ENCODE measurements at places on chromosomes 7 and 10.
A peak's percentile ranks its signal among the peaks of the same experiment; 100 is the strongest.

- no peak for DNase-seq
Observed at GRCh38 chr10:96250349-96250748, 21.0 kb downstream of the BLNK start.

DNA sequence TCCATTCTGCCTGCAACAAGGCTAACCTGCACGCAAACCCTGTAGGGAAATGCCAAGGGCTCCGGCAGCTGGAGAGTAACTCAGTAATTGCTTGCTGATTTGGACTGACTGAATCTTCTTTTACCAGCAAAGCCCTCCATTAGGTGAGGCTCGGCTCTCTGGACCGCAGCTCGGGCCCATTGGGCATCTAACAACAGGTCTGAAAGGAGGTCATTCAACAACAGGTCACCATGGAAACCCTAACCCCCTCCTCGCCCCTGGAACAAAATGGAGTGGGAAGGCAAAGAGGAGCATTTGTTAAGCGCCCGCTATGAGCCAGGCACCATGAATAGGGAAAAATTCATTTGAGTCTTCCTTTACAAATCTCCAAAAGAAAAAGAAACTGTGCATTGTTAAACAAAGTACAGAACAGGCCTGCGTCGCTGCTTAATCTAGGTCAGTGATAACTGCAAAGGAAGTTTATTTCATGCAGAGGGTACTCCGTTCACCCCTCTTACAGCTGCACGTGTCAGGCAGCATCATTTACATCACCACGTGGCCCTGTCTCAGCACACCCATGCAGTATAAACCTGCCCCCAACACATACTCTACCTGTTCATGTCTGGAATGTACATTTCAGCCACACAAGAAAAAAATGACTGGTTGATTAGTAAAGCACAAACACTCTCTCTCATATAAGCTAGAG lies 248.8 kb upstream of the NEBL start:
- DNase-seq, result no peak

DNA sequence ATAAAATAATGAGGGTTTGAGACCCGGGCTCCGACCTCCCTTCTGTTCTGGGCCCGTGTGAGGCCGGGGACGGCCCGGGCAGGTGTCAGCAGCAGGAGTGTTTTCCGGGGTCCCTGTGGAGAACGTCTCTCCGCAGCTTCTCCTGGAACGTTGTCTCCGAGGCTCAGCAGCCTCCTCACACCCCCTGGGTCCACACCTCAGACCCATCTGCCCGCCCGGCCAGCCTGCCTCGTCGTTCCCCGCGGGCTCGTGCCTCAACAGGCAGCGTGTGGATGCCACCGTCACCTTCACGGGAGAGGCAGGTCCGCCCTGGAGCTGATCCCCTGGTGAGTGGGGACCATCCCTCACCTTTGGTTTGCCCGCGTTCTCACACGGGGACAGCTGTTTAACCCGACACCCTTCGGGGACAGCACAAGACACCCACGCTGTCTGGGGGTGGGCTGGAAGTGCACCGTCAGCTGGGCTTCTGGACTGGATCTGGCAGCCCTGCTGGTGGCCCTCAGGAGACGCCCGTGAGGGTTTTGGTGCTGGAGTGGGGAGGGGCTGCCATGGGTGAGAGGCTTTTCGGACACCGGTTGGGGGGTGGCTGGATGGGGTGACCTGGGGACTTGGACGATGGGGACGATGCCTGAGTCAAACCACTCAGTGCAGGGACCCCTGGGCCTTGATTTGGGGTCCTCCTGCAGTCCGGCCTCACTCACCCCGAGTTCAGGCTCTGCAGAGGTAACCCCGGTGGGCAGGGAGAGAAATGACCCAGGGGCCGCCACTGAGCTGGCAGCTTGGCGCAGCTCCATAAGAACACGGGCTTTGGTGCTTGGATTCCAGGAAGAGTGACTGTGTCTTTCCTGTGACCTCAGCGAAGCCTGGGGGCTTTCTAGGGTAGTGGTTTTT lies 131.7 kb downstream of the DNAJB6 start:
- DNase-seq, result no peak

GRCh38 chr7:118059209-118059608 lies 124.8 kb upstream of the LSM8 start:
- peak; percentile 1 for DNase-seq

DNA sequence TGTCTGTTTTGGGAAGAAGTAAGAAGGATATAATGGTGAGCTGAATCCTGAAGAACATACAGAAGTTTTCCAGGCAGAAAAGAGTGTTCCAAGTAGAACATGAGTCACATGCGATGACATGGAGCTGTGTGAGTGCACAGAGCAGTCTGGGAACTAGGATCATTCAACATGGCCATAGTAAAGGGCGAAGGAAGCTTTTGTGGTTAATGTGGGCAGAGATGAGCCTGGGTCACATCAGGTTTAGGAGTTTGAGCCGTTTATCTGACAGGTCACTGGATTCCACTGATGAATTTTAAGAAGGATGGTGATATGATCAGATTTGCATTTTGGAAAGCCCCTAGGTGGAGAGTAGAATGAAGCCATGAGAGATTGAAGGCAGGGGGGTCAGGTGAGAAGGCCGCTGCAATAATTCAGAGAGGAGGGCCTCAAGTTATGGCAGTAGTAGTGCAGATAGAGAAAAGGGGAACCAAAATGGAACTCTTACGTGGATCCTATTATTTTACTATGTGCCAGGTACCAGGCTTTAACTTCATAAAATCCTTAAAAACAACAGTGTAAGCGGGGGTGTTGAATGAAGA lies 171.3 kb downstream of the RNLS start:
- peak; percentile 22 for DNase-seq

GRCh38 chr10:102791754-102792395 lies 45.3 kb downstream of the CYP17A1 start:
- no peak for DNase-seq

DNA sequence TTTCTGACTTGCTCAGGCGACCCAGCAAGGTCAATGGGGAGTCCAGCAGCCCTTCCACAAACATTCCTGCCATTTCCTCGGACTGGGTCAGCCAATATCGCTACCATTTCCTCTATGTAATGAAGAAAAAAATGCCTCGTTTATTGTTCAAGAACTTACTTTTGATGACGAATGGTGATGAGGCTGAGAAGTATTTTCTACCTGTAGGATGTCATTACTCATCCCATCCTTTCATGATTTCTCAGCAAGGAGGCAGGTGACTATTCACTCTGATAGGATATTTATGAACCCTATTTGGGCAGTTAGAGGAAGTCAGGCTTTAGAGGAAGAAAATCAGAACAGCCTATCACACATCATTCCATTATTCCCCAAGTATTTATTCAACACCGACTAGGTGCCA lies 178.6 kb downstream of the FANK1 start:
- DNase-seq, result no peak

GRCh38 chr7:37208528-37208927 lies 240.1 kb downstream of the ELMO1 start:
- peak; percentile 78 for DNase-seq

DNA sequence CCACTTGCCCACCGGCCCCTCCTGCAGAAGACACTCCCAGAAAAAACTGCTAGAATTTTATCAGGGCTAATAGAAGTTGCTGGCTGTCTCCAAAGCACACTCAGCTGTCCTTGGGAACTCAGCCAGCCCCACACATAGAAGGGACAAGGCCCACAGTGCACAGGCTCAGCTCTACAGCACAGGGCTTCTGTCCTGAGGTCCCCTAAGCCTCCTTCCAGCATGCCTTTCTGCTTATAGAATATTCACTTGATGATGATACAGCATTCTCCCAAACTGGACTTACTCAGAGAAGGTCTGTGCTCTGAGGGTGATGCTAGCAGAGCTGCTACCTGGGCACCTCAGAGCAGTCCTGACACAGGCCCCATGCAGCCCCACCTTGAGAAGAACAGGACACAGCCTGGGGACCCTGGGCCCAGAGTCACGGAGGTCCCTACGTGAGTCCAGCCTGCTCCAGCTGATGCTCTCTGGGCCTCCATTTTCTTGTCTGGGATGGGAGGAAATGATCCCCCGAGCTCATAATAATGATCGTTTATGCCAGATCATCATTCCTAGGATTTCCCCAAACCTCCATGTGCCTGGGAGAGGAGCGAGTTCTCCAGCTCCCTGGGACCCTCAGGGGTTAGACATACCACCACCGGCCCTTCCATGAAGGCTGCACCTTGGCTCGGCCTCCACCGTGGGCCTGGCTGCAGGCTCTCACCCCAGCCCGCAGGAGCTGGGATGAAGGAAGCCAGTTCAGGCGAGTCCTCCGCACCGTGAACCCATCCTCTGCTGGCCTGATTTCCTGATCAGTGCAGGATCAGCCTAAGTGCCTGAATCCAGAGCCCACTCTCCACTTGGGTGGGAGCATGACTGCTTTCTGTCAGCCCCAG lies 145.6 kb downstream of the ZNF248 start:
- no peak for DNase-seq

GRCh38 chr10:6877722-6878392 lies 297.8 kb upstream of the PRKCQ start:
- peak; percentile 5 for DNase-seq

DNA sequence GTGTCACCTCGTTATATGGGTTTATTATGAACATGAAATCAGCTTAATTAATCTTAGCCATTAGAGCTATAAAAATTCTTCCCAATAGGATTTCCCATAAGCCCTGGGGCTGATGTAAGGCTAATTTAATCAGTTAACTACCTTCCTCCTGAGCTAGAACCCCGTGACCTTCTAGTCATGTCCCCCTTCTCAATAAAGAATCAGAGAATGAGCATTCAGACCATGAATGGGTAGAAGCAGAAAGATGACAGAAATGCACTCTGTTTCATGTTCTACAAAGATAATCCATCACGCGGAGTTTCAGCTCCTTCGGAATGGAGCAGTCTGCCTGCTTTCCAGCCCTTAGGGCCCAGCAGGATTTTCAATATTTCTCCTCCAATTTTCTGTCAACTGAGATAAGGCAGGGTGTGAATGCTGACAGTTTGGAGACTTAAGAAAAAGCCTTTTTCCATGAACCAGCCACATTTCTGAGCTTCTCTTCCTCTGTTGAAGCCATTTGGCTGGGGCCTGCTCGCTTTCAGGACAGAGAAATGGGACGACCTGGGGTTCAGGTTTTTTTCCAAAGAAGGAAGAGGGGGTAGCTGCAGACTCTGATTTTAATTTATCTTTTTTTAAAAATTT lies 211.0 kb downstream of the NEBL start:
- DNase-seq, result no peak

DNA sequence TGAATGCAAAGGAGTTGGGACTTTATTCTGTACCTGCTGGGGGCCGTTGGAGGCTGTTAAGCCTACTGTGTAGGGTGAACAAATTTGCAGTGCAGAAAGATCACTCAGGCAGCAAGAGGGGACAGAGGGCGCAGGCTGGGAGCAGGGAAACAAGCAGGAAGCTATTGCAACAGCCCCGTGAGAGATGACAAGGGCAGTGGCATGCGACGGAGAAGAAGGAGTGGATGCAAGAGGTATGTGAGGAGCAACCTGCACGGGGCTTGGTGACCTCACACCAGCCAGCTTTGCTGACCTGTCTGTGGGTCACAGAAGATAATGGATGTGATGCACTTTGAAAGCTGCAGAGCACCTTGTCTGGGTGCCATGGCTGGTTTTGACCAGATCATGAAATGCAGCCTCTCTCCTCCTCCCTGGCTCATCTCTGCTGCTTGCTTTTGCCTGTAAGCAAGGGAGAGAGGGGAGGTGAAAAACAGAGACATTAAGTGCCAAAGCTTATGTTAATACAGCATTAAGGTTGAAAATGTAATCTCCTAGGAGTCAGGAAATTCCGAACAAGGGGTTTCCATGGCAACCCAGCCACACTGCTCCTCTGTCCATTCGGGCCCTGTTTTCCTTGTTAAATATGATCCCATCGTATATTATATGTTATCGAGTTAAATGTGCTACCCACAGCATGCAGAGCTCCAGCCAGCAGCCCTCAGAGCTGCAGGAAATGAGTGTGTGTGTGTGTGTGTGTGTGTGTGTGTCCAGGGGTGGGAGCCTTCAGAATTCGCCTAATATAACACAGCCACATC lies 314.3 kb upstream of the ZMIZ1 start:
- DNase-seq, result peak; percentile 95

- peak; percentile 38 for DNase-seq
Observed at GRCh38 chr7:42099066-42099465, 137.9 kb downstream of the GLI3 start.

DNA sequence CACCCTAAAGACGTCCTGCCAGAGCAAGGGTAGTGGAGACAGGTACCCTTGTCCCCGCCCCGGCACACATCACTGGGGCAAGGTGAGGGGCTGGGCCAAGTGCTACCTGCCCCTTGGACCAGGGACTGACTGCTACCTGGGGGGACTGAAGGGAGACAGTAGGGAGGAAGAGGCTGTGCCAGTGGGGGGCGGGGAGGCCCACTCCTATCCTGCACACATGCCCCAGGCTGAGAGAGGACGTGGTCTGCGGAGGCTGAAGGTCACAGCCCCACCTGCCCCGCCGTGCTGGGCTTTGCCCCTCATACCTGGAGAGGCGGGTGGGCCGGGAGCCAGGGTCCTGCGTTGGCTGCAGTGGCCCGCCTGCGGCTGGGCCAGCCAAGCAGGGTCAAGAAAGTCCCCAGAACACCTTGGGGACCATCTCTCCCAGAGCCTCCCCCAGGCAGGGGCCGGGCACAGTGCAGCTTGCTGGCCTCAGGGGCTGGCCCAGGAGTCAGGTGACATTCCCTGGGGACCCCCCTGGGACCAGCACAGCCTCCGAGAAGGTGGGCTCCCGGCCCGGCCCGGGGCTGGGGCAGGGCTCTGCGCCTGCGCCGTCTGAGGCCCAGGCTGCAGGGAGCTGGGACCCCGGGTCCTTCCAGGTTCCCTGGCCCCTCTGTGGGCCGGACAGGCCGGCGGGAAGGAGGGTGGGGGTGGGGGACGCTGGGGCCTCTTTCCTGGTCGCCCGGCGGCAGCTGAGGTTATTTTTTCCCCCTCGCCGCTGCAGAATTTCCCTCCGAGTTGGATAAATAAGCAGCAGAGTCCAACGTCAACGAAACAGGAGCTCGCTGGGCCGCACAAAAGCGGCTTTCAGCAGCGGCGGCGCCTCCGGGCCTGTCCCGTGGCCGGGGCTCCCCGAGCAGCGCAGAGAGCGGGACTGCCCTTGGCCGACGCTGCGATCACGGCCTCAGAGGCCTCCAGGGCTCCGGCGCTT lies 9.8 kb upstream of the FZD9 start:
- no peak for DNase-seq

GRCh38 chr10:500876-501275 lies 188.6 kb downstream of the DIP2C start:
- peak; percentile 72 for DNase-seq

GRCh38 chr10:14926061-14926470 lies 27.8 kb downstream of the DCLRE1C start:
- no peak for DNase-seq

DNA sequence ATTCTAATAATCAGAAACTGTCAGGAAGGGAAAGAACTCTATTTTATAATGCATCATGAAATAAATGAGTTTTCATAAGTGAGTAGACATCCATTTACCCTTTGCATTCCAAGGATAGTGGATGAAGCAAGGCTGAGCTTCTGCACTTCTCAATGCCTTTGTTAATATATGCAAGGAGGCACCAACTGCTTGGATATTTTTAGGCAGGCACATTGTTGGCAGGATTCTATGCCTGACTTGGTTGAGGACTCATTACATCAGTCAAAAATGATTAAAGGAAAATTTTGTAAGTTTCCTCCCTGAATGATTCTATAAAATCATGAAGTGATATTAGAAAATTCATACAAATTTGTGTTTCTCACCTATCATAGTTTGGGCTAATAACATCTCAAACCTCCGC lies 612.2 kb upstream of the POM121L12 start:
- no peak for DNase-seq
